ENCODE measurements at places on chromosomes 3 and 15.

- no peak for DNase-seq
These were observed 37.3 kb upstream of the CMTM7 start for GRCh38 chr3:32354362-32354778.

DNA sequence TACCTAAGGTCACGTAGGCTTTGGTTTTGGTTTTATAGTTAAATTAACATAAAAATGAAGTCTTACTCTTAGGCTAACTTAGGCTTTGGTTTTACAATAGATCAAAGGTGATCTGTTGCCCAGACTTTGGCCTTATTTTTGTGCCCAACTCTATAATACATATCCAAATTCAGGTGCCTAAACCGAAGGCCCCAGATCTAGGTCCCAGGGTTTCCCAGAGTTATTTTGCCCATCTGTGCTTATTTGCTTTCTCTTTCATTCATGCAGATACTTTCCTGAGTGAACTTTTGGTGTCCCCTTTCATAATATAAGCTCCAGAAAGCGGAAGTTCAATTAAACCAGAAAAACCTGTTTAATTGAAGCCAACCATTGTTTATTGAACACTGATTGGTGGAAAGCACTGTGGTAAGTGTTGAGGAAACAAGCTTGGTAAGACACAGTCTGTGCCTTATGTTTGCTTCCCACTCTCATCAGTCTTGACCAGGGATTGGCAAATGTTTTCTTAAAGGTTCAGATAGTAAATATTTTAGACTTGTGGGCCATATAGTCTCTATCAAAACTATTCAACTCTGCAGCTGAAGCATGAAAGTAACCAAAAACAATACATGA is 209.7 kb downstream of the WDR72 start:
- DNase-seq = no peak

GRCh38 chr3:50464569-50464968 is 38.9 kb downstream of the CACNA2D2 start:
- DNase-seq = no peak

DNA sequence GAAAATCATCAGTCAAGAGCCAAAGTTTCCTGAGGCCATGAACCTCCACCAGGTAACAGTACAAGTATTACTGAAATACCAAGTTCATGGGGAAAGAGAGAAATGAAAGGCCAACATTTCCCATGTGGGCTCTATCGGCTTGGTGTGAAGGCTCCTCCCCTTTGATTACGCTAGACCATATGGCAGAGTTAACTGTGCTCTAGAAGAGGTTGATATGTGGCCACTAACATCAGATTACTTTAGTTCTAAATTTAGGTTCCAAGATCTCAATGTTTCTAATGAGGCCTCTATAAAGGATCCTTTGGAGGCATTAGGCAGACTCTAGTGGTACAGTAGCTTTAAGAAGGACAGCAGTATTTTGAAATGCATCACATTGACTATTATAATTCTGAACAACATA is 127.1 kb downstream of the SEMA6D start:
- no peak for DNase-seq

DNA sequence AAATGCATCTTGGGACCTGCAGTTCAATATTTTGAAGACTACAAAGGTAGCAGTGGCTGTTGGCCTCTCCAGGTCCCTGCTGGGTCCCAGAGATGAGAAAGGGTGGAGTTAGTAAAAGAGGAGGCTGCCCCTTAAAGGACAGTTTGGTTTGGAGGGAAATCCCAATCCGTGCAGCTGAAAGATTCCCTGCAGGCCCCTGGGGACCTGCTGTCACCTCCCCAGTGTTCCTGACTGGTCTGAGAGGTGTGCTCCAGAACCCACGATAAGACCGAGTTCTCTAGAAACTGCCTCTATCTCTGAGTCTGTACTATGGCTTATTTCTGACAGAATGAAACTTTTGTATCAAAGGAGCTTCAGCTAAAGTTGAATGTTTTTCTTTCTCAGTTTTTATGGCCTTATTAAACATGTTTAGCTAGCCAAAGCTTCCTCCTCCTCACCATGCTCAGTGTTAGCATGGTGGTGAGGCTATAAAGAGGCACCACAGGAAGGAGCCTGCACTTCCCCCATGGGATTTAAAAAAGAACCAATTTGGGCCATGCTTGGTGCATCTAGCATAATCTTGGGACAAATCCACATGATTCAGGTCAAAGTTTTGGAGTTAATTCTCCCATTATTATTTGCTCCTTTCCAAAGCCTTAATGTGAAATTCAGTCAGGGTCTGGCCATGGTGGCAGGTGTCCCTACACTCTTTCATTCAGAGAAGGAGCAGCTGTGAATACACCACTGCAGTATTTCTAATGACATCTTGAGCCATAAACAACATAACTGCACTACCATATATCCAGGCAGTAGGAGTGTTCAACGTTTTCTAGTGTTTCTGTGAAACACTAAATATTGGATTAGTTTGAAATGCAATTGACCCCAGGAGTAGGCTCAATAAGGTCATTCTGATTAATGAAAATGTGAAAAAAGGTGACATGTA is 74.4 kb downstream of the ATP1B3 start:
- DNase-seq = no peak

DNA sequence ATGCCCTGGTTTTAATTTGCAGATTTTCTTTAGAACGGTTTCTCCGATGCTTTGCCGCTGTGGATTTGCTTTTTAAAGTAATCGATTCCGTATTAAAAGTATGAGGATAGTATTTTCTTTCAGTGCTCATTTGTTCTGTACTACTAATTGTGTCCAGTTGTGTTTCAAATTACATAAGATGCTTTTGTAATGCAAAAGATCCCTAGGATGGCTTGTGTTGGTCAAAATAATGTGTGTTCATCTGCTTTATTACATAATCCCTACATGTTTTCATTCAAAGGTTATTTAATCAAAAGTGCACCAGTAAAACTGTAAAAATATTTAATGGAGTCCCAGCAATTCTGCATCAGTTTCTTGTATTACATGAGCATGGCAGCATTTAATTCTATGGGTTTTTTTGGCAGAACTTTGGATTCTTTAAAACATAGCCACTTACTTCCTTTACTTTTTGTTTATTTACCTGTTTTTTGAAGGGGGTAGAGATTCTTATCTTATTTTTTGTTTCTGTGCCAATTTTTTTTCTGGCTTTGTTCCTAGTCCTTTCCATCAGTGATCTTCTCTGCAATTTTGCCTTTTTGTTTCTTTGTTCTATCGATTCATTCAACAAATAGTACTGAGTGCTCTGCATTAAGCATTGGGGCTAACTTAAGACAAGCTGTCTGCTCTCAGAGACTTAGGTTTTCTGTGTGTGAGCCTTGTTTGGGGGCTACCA is 352.8 kb downstream of the LRTM1 start:
- DNase-seq = no peak

DNA sequence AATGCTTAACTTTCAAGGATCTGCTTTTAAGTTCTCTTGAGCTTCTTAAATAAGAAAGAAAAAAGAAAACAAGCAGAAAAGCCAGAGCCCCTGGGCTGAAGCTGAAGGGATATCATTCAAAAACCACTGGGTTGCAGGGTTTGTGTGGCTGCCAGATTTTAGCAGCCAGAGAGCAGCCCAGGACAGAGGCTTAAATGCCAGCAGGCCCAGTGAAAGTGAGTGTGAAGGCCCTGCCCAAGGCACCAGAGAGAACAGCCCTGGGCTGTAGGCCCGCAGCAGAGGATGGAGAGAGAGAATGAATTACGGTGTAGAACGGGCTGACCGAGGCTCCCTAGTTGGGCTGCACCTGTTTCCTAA is 106.3 kb upstream of the BOC start:
- DNase-seq = peak; percentile 28

DNA sequence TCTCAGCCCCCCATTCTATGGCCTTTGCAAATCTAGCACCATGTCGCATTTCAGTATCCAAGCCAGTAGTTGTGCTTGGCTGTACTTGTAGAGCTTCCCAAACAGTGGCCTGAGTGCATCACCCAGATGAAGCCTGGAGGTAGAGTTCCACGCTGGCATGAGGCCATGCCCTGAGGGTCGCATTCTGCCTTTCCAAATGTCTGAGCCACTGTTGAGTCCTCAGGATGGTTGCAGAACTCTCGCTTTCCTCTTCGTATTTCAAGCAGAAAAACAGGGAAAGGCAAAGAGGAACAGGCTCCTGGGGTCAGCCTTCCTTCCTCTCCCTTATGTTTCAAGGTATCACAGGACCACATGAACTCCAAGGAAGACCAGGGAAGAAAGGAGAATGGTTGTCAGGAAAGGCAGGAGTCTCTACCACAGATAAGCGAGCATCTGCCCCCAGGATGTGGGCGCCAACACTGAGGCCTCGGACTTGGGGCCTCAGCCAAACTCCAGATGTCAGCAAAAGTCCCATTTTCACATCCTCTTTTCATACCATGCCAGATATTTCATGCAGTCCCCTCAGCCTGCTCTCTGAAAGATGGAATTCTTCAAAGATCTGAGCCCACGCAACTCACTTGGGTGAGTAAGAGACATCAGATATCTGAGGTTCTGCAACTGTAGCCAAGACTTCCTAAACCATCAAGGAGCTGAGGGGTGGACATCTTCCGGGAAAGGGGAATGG is 19.4 kb upstream of the PRR20G start:
- no peak for DNase-seq

DNA sequence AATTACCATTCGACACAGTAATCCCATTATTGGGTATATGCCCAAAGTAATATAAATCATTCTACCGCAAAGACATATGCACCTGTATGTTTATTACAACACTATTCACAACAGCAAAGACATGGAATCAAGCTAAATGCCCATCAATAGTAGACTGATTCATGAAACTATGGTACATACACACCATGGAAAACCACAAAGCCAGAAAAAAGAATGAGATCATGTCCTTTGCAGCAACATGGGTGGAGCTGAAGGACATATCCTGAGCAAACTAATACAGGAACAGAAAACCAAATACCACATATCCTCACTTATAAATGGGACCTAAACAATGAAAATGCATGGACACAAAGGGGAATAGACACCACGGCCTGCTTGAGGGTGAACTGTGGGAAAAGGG is 11.1 kb upstream of the MCF2L2 start:
- DNase-seq = no peak

- DNase-seq = no peak
These were observed 80.5 kb downstream of the RTP4 start for GRCh38 chr3:187448674-187449073.

DNA sequence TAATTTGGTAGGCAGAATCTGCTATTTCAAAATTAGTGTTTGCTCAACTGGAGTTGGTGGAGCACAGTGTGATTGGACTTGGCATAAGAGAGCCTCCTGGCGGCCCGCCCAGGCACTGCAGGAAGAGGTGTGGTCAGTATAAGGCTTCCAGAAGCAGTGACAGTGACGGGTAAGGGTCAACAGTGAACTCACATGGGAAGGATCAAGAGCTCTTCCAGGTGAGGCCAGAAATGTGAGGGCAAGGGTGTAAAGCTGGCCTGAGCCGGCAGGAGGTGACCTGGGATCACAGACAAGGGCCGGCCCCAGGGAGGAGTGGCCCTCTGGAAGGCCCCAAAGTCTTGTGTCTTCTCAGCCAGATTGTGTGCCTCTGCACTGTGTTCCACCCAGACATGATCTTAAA is 93.2 kb upstream of the RNF7 start:
- peak; percentile 41 for DNase-seq

GRCh38 chr3:170692720-170693119 is 106.8 kb upstream of the SLC7A14 start:
- DNase-seq = no peak

DNA sequence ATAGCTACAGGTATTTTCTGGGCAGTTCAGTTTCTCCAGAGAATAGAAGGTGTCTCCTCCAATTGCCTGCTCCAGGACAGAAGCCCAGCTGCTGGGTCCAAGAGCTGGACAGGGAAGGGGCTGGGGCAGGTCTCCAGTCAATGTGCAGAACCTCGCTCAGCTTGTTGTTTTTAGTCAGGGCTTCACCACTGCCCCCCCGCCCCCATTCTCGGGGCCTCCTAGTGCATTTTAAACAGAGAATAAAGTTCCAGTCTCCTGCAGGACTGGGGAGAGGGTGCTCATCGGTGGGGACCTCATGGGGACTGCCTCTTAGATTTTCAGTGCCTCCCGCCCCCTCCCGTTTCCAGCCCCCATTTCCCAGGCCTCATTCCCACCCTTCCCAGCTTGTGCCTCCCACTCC is 216.6 kb downstream of the XXYLT1 start:
- no peak for DNase-seq

- no peak for DNase-seq
These were observed 36.0 kb downstream of the BTLA start for GRCh38 chr3:112463250-112463649.

GRCh38 chr3:50862221-50862620 is 187.5 kb downstream of the DOCK3 start:
- DNase-seq = no peak

- no peak for DNase-seq
These were observed 775.1 kb upstream of the CFAP20DC start for GRCh38 chr3:59824876-59825275.

Data from head of caudate nucleus (tissue), 42 donors.